T follicular helper cell (primary cell): ENCODE measurements at places on chromosomes 1 and 21.

- DNase-seq = no peak
Measured at GRCh38 chr1:94951509-94952208, 24.7 kb upstream of the CNN3 start.

DNA sequence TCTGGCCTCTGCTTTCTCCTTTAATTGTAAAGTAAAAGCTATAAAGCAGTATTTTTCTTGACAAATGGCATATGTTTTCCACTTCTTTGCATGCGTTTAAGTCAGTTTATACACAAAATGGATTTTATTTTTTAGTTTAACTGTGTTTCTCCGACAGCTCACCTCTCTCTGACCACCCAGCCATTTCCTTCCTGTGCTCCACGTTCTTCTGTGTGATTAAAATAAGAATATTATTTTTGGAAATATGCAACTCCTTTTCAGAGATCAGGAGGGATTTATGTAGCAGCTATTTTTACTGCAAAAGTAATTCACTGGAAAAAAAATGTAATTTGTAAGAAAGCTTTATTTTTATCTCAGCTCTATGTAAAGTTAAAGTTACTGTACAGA lies 18.0 kb downstream of the ETS2 start:
- DNase-seq = no peak

DNA sequence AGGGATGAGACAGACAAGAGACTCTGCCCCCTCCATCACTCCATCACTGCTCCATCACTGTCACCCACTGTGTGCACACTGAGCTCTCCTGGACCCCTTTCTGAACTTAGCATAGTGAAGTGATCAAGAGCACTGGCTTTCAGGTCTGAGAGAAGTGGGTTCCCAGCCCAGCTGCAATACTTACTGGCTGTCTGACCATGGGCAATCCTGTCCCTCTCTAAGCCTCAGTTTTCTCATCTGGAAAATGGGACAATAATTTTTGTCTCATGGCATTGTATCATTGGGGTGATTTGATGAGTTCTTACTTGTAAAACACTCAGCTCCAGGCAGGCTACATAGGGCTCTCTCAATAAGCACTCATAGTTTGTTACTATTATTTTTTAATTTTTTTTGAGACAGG lies 7.5 kb upstream of the RPS6KA1 start:
- DNase-seq = no peak

DNA sequence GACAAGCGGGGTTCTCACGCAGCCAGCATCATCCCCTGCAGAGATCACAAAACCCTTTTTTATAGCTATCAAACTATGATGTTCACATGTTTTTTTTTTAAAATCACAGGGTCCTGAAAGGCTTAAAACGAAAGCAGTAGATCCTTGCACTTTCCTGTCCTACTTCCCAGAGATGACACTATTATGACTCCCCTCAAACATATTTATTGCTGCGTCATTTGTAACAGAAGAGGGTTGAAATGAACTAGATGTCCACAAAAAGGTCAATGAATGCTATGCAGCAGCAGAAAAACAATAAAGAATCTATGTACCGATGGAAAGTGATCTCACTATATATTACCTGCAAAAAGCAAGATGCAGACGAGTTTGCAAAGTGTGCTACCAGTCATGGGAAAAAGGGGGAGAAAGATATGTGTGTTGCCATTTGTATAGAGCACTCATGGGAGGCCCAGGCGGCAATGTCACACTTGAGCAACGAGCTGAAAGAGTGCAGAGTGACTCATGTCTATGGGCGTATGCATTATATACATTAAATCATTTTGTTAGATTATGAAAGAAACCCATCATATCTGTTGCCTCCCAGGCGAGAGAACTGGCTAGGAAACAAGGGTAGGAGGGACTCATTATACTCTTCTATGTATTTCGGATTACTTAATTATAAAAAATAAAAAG lies 68.9 kb upstream of the PARP1 start:
- no peak for DNase-seq

DNA sequence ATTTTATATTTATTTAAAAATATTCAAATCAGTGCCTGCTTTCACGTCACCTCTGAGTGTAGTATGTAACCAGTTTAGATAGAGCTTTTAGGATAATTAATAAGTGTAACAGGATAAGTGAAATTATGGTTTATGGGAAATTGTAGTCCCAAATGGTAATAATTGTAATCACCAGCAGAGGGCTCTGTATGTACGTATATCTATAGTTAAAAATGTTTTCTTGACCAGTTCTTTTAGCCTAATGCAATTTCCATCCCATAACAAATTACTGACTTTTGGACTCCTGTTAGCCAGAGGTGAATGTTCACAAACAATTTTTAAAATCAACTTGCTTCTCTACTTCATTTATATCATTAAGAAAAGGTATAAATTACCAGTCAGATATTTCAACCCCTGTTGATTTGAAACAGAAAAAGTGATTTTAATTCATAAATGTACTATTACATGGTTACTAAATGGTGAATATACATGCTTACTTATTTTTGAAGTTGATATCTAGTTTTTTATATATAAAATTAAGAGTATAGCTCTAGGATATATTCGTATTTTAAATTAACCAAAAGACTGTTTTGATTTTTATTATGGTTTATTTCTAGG lies 25.3 kb downstream of the SLC30A7 start:
- no peak for DNase-seq

DNA sequence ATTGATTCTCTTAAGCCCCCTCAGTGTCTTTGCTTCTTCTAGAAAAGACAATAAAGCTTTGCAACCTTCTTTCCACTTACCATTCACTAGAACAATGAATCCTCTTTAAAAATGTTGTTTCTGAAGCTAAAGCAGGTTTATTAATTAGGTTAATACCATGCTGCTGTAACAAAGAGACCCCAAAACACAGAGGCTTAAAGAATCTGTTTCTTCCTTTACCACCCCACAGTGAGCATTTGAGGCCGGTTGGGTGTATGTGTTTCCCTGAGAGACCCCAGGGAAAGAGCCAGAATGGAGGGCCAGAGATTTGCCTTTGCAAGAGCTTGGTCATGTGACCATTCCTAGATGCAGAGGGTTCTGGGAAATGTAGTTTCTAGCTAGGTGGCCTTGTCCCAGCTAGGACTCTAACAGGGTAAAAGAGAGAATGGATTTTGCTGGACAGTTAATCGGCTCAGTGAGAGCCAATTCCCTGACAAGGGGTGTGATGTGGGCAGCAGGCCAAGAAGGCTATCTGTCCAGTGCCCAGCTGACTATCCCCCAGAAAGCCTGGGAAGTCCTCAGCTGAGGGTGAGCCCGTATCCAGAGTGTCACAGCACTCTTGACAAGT lies 191.8 kb upstream of the TMEM51 start:
- no peak for DNase-seq

- DNase-seq = no peak
Measured at GRCh38 chr1:113830039-113830438, 17.8 kb upstream of the RSBN1 start.
